ENCODE measurements at places on chromosomes 4 and X.
A peak's percentile ranks its signal among the peaks of the same experiment; 100 is the strongest.

DNA sequence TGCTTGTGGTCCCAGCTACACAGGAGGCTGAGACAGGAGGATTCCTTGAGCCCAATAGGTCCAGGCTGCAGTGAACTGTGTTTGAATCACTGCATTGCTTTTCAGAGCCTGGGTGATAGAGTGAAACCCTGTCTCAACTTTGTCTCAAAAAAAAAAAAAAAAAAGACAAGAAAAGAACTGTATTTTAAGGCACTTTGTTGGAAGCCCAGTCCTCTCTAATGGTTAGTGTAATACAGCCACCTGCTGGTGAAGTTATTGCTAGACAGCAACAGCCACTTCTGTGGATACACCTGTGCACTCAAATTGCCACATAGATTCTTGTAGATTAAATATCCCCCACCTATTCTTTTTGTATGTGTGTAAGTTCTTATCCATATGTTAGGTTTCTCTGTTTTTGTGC lies 10.1 kb upstream of the FGG start:
- peak; percentile 29 for DNase-seq

DNA sequence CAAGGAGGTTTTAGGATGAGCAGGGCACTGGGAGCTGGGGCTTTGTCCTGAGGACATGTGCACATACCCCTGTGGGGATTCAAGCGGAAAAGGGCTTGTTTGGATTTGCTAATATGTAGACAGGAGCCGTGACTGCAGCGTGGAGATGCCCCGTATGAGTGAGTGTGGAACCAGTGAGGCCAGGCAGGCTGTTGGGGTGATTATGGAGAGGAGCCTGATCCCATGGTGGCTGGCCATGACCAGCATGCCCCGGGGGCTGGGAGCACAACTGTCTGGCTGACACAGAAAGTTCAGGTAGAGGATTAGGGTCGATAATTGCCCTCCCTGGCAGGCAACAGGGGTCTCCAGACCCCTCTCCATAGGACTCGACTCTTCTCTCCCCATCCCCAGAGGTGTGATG lies 68.8 kb upstream of the STX18 start:
- no peak for DNase-seq

- no peak for DNase-seq
Observed at GRCh38 chr4:61994036-61994435, 793.9 kb downstream of the ADGRL3 start.

DNA sequence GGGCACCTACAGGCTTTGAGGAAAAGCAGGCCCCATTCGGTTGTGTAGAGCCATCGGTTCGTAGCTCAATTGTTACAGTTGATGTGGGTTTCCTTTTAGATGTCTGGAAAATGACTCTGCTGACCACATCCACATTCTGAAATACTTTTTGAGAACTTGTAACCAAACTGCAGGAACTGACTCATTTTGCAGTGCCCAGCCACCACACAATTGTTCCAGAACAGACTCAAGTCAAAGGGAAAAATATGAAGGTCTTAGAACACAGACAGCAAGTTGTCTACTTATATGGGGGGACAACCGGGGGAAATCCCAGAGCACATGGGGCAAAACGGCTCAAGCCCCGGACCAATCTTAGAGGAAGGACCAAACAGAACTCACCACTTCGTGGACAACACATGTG lies 557.6 kb upstream of the DIPK2B start:
- peak; percentile 68 for DNase-seq

DNA sequence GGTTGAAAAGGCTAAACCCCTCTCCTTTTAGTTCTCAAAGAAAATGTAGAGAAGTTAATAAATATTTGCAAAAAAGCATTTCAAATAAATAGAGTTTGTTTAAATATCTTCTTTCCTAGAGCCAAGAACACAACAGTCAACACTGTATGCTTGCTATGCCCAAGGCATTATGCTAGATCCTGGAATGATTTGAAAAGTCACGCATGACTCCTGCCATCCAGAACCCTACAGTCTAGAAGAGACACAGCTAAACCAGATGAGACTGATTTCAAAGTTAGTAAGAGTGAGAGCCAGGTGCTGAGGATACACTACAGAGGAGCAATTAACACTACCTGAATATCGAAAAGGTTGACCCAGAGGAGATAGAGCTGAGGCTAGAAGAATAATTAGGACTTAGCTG lies 205.8 kb downstream of the NWD2 start:
- DNase-seq: no peak

DNA sequence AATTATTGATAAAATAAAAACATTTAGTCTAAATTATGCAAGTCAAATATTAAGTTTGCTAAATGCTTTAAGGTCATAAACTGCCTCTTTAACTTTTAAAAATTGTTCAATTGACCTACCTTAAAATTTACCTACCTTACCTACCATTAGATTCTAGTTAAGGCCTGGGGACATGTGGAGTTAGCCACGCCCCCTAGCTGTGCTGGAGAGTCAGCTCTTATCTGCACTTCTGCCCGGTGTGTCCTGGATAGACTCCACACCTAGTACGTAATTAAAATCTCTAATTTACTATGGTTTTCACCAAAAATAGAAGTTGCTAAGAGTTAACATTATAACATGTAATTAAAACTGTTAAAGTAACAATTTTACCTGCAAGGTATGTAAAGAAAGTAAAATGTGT lies 22.7 kb downstream of the TENM3 start:
- no peak for DNase-seq

DNA sequence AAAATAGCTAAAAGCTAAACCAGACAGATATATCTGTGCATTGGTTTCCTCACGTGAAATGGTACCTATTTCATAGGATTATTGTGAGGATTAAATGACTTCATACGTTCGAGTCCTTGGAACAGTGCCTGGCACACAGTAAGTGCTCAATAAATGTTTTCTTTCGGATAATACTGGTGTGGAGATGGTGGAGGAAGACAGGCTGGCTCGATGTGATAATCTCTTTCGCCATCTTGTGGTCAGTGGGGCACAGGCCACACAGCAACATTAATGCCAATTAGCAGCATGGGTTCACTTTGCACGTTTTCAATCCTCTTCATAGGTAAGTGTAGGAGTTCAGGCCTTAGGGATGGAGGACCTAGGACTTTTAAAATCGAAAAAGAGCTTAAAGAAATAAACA lies 9.3 kb downstream of the PAGE4 start:
- DNase-seq: no peak

- DNase-seq: no peak
Observed at GRCh38 chr4:16622826-16623225, 275.6 kb downstream of the LDB2 start.

GRCh38 chr4:103372002-103372558 lies 173.9 kb upstream of the CENPE start:
- DNase-seq: no peak

DNA sequence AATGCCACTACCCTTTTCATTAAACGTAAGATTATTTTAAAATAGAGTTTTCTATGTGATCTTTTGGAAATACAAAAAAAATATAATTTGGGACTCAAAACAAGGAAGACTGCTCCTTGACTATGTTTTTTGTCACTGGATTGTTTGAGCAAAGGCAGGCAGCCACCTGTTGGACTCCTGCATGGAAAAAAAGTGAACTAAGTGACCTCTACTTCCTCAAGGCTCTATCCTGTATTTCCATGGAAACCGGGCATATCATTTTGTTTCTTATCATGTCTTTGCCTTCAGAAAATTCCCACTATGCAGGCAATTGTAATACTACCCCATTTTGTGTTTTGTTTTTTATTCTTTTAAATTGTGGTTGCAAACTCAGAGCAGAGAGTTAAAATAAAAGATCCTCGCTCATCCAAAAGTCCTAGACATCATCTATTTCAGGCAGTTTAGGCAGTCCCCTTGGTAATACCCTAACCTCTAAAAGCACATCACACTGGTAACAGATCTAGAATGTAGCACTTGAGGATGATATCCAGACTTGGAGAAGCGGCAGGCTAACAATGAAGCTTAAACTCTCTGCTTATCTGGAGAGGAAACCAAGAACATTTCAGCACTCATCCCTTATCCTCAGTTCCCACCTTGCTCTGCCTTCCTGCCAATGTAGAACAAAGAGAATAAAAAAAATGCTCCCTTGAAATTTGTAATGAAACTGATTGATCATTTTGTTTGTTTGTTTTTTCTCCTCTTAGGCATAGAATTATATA lies 165.7 kb downstream of the BANK1 start:
- DNase-seq: no peak
